RWPE2 (cell line): ENCODE measurements at places on chromosomes 1 and 21.

GRCh38 chr1:147741065-147741464, 19.3 kb downstream of the GJA5 start:
- no peak for DNase-seq

GRCh38 chr1:160579216-160579701, at the start of gene CD84:
Gene CD84 (minus strand): TSS chr1:160579496. CDS start chr1:160579437, 59 bp downstream.
- DNase-seq = no peak

GRCh38 chr1:53631622-53632310, 107.2 kb downstream of the GLIS1 start:
- no peak for DNase-seq

GRCh38 chr1:114558544-114558943, 22.9 kb downstream of the BCAS2 start:
- no peak for DNase-seq

DNA sequence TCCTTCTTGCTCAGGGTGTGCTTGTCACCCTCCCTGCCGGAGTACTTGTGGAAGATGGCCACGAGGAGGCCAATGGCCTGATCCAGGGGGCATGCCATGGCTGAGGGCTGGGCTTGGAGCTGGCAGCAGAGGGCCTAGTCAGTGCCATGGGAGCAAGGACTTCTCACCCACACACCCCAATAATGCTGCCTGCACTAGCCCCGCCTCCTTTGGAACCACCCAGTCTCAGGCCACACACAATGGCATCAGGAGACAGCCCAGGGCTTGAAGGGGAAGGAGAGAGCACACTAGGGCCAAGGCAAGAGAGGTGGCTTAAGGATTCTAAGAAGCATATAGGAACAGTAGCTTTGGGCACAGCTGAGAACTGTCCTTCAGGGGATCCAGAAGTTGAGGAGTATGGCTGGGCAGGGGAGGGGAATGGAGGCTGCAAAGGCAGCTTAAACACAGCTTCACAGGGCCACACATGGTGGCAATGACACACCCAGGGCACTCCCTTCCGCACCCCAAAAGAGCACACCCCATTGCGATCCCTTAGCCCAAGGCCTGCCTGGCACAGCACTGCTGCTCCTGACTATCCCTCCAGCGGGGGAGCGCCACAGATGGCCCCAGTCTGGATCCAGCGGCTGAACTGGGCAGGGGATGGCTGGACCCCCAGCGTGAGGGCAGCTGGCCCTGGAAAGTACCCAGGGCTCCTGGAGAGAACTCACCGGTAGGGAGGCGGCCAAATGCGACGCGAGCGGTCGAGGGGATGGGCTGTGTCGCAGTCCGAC, at the start of gene S100A6:
S100A6 (minus strand) TSS at position 750 of the 770 bp plus-strand sequence; CDS start at position 98, 652 bp downstream.
- no peak for DNase-seq

GRCh38 chr21:32062591-32063227, 189.9 kb downstream of the HUNK start:
- no peak for DNase-seq

DNA sequence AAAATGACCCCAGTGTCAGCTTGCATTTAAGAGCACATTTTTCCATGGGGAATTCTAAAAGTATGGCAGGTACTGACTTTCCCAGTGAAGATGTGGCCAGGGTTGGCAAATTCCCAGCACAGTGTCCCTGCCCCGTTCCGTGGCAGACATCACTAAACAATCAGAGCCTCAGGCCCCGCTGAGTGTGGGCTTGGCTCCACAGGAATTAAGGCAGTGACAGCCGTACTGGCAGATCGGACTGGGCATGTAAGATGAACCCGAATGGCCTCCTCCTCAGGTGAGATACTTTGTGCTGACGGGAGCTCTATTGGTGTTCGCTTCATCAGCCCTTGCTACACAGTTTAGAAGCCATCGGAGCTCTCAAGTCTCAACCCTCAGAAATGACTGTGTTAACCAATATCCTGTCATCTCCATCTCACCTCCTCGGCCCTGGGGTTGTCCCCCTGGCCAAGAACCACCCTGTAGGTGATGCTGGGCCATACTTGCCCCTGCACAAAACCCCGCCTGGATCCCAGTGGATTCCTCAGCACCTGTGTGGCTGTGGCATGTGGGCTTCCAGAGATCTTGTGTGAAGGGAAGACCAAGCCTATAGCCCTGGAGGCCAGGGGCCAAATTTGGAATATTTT, 29.0 kb upstream of the ABCG1 start:
- no peak for DNase-seq

DNA sequence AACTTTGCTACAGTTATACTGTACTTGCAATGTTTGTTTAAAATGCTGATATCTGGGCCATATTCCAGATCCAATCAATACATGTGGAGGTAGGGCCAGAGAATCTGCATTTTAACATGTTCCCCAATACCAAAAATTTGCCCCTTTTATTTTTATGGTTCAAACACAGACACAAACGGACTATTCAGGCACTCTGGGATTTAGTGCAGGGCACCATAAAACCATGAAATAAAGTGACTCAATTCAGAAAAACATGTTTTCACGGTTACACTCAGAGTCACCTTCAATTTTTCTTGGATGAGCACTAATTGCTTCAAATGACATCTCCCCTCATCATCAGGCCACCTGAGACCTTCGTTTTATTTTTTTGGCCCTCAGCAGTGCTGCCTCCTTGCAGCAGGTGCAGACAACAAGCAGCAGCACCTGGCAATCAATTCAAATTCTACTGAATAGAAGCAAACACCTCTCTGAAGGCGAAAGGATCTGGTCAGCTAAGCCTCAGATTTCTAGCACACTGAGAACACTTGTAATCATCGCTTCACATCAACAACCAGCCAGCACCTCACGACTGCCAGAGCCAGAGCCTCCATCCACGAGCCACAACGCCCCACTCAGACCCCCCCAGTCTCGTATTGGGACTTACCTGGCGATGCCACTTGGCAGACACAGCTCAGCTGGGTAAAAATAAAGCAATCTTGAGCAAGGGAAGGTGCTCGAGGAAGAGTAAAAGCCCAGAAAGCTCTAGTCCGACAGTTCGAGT, 1.1 kb downstream of the ERO1B start:
- DNase-seq = no peak

GRCh38 chr1:239858057-239858456, 233.6 kb upstream of the FMN2 start:
- DNase-seq = no peak

DNA sequence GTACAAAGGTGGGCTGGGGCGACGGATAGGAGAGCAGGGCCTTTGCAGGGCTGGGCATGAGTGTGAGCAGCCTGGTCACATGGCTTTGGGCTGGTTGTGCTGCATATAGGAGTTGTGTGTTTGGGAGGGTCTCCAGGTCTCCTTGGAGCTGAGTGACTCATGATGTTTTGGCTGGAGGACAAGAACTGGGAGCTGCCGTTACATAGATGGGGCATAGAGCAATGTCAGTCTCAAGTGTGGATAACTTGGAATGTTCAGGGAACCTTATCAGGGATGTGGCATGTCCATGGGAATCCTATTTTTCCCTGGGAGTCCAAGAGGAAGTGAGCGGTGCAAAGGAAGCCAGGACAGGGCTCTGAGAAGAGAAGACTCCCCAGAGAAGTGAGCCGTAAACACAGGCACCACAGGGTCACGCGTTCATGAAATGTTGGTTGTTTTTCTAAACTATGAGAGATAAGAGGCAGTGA, 136.4 kb upstream of the KCNE2 start:
- DNase-seq = no peak

DNA sequence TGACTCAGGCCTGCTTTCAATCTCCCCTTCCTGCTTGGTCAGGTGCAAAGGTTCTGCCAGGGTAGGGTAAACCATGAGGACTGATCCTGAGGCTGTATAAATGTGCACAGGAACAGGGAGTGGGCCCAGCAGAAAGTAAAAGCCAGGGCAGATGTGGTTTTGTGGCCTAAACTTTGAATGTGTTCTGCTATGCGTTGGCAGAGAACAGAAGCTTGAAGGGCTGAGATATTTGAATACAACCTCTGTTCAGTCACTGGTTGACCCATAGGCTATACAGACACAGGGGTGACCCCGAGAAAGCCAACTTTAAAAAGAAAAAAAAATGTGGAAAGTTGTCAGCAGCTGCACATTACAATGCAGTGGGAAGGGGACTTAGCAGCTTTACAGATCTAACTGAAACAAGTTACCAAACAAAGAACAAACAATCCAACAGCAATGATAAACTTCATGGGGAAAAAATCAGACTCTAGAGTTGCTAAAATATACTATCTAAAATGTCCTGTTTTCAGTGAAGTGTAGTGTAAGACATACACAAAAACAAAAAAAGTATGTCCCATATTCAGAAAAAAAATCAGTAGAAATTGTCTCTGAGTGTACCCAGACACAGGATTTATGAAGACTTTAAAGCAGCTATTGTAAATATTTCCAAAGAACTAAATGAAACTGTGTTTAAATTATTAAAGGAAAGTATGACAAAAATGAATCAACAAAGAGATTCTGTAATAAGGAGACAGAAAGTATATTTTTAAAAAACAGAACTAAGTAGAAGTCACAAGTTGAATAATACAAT, 216.1 kb downstream of the RPS6KC1 start:
- no peak for DNase-seq

DNA sequence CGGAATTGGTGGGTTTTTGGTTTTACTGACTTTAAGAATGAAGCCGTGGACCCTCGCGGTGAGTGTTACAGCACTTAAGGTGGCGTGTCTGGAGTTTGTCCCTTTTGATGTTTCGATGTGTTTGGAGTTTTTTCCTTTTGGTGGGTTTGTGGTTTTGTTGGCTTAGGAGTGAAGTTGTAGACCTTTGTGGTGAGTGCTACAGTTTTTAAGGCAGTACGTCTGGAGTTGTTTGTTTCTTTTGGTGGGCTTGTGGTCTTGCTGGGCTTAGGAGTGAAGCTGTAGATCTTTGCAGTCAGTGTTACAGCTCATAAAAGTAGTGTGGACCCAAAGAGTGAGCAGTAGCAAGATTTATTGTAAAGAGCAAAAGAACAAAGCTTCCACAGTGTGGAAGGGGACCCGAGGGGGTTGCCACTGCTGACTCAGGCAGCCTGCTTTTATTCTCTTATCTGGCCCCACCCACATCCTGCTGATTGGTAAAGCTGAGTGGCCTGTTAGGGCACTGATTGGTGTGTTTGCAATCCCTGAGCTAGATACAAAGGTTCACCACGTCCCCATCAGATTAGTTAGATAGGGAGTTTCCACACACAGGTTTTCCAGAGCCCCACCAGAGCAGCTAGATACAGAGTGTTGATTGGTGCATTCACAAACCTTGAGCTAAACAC, 20.9 kb downstream of the HENMT1 start:
- no peak for DNase-seq
